Ureter (tissue), 1 donor: ENCODE measurements at places on chromosomes 12 and 14.

- no peak for DNase-seq
Observed at GRCh38 chr12:52655720-52656124, 3.7 kb upstream of the KRT2 start.

DNA sequence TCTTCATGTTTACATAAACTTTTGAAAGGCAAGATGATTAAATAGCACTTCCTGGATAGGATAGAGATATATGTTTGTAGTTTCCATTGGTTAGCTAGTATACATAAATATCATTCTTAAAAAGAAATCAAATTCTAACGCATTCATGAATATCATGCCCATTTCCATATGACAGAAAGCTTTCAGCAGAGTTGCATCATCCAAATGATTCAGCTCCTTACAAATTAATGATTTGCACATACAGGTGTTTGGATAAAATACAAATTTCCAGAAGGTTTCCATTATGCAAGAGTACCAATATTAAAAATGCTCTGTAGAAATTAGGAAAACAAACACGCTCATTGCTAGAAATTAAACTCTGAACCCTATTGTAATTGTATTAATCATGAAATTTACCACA is 264.4 kb downstream of the FOXG1 start:
- DNase-seq, result no peak

GRCh38 chr12:4424422-4424821 is 21.2 kb downstream of the FGF6 start:
- DNase-seq, result no peak

DNA sequence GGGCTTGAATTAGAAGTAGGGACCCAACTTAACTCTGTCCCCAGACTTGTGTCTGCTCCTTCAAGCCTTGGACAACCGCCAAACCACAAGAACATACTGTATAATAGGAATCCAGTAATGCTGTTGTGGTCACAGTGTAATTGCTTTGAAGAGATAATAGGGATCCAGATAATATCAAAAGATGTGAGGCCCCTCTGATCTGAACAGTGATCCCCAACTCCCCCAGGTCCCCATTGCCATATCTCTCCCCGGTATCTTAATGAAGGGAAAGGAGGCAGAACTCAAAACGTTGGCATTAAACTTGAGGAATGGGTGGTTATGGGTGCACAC is 8.5 kb upstream of the PLEKHH1 start:
- no peak for DNase-seq

GRCh38 chr12:93597608-93598007 is 25.1 kb downstream of the SOCS2 start:
- DNase-seq, result no peak

- no peak for DNase-seq
Observed at GRCh38 chr12:75205558-75205957, 4.1 kb downstream of the KCNC2 start.

DNA sequence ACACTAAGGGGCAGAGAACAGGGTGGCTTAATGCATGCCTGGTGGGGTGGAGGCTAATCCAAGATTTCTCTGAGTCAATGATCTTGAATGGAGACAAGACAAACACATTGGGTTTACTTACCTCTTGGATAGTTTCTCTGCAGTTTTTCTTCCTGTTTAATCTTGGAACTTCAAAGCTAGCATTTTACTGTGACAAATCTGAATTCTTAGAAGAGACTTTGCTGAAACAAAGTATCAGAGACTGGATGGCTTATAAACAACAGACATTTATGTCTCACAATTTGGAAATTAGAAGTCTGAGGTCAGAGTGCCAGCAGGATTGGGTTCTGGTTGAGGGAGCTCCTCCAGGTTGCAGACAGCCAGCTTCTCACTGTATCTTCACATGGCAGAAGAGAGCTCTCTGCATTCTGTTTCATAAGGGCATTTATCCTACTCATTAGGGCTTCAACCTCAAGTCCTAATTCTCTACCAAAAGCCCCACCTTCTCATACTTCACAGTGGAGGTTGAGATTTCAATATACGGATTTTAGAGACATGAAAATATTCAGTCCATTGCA is 921.8 kb downstream of the VRK1 start:
- no peak for DNase-seq

- DNase-seq, result no peak
Observed at GRCh38 chr12:31736472-31736871, 7.7 kb upstream of the AMN1 start.

GRCh38 chr14:103624860-103625259 is 4.2 kb upstream of the KLC1 start:
- DNase-seq, result peak; percentile 73

DNA sequence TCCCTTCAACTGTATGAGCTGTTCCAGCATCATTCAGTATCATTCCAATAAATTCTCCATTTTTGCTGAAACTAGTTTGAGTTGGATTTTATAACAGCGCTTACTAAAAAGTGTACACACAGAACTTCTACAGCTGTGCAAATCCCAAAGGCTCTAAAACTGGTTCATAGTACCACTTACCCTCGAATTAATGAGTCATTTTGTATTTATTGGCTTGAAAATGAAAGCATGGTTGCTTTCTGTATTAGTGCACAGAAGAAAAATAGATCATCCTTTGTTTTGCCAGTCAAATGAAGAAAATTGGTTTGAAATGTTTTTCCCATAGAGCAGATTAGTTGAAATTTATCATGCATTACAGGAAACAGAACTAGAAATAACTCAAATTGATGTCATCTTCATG is 268.3 kb upstream of the CPNE8 start:
- no peak for DNase-seq

GRCh38 chr14:34920339-34920738 is 45.2 kb upstream of the BAZ1A start:
- DNase-seq, result no peak

- no peak for DNase-seq
Observed at GRCh38 chr12:28104903-28105864, 85.1 kb upstream of the CCDC91 start.

GRCh38 chr12:115010324-115010995 is 326.5 kb upstream of the TBX3 start:
- DNase-seq, result no peak
